ENCODE measurements at places on chromosomes 12 and 14. TPM values are rescaled to one million over a fixed set of nuclear protein-coding genes. Genes with fewer than 3 reads are reported as not detected.

The LRFN5 gene
- polyA plus RNA-seq: 0.33 TPM

The SLC24A4 gene
- not detected for polyA plus RNA-seq

The CCDC198 gene
- not detected for polyA plus RNA-seq

The RASSF8 gene
- polyA plus RNA-seq: 6.0 TPM

The MYH6 gene
- 1.4 TPM for polyA plus RNA-seq

The C14orf132 gene
- 4.6 TPM for polyA plus RNA-seq

The SIRT4 gene
- not detected for polyA plus RNA-seq

The NGB gene
- polyA plus RNA-seq: 0.53 TPM

The ZNF385A gene
- 16.9 TPM for polyA plus RNA-seq
